ENCODE measurements at places on chromosomes 16 and 17.

DNA sequence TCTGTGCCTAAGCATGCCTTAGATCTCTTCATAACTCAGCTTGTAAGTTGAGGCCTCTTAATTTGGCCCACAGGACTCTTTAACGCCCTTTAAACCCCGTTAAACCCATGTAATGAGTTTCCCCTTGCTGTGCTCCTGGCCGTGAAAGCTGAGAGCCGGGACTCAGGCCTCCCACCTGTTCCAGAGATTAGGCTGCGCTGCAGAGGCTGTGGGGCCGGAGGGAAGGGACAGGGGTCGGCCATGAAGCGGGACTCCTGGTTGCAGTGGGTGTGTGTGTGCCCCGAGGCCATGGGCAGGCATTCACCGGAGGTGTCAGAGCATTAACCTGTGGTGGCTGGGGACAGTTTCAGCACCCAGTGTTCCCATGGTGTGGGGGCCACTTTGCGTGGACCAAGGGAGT lies 150.8 kb upstream of the IRX3 start:
- DNase-seq, result no peak

DNA sequence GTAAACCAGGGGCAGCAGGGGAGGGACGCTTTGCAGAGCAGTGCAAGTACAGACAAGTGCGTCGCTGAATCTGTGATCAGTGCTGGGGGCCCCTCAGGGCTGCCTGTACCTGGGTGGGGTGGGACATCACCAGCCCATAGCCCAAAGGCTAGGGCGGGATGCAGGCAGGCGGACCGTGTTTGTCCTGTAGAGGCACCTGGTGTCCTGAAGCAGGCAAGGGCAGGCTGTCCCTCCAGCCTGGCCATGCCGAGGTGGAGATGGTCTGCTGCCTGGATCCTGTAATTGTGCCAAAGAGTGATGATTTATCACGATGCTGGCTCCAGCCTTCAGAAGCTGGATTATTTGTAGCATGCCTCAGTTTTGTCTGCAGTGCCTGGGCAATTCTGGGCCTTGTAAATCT lies 137.9 kb upstream of the GSE1 start:
- no peak for DNase-seq

- peak; percentile 95 for DNase-seq
Measured at GRCh38 chr17:50949989-50950877, 84.1 kb upstream of the TOB1 start.

- no peak for DNase-seq
Measured at GRCh38 chr16:5647051-5647450, 549.5 kb upstream of the EEF2KMT start.

GRCh38 chr17:61943117-61943516 lies 15.3 kb upstream of the INTS2 start:
- no peak for DNase-seq

- DNase-seq, result no peak
Measured at GRCh38 chr17:54749157-54749556, 151.5 kb upstream of the TOM1L1 start.

DNA sequence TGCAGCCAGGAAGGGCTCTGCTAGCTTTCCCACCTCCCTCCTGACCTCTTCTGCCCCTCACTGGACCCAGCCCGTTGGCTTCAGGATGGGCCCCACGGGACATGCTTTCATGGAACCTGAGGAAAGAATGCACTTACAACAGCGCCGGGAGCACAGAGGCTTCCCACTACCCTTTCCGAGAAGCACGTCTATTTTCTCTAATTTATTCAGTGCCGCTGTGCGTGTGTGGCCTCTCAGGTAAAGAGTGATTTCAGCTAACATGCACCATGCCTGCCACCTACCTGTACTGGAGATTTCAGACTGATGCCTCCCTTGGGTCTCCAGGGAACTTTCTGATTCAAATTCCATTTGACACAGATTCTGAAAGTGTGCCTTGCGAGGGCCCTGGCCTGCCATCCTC lies 140.1 kb downstream of the CYLD start:
- no peak for DNase-seq

DNA sequence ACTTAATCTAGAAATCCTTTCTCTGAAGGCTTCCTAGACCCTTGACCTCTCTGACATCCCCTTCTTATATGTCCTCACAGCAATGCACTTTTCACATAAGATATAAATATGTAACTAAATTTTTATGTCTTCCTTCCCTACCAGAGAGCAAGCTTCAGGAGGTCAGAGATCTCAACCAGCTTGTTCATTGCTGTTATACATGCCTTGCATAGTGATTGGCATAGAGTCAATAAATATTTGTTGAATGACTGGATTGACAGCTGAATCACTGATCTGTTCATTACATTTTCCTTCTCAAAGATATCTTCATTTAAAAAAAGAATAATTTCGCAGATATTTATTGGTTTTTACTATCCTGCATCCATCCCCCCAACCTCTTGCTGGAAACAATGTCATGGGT lies 29.5 kb downstream of the HYDIN start:
- DNase-seq, result no peak

DNA sequence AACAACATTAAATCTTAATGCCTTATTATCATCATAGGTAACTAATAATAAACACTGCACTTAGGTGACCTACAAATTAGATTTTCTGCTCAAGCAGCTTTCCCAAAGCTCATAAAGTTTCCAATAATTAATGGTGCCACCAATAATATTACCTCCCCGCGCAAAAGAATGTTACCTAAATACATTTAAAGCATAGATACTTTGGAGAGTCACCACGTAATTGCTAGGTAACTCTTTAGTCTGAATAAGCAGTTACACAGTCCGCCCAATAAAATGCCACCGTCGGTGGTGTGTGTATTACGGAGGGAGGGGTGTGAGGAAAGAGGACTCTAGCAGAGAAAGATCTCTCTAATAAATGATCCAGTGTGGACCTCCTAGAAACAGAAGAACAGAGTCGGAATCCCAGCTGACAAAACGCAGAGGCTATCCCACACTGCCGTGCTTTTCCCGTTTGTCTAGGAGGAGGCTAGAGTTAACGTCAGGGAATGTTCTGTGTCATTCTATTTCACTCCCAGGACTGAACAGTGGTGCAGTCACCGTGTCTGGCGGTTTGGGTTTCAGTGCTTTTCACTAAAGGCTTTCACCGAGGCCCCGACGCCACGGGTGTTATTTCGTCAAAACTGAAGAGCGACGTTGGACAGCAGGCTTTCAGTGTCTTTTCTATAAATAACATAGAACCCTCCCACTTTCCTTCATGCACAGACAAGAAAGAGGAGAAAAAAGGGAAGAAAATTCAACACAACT lies 630 bp downstream of the RNFT1 start:
- DNase-seq, result peak; percentile 74

- DNase-seq, result no peak
Measured at GRCh38 chr16:14523632-14524031, 106.4 kb downstream of the PARN start.

DNA sequence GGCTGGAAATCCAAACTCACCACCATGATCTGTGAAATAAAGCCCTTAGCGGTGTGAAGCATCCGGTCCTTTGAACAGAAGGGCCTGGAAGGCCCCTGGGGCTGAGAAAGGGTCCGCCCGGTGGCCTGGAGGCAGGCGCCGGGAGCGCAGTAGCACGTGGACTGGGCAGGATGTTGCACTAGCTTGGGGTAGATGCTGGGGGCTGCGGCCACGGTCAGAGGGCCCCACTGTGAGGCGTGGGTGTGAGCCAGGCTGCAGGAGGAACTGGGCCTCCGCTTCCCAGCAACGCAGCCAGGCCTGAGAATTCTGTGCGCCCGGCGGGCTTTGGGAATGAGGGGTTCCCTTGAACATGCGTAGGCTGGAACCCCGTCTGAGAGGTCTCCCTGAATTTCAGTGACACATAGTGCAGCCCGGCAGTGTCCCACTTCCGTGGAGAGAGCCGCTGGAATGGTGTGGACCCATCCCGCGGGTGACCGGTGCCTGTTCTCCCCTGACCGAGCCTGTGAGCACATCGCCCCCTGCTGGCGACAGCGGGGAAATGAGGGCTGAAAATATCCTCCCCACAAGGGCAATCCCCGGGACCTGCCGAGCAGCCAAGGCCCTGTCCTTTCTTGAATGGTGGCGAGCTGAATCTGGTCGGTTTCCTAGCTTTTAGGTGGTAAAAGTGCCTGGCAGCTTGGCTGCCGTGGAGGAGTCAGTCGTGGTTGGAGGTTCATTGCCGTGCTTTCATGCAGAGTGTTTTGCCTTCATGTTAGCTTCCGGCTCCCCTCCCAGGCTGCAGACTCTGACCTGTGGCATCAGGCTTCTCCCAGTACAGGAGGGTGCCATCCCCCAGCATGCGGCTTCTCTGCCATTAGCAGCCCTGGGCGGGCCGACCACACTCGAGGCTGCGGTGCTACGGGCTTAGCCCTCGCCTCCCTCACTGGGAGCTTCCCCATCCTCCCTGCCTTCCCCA lies 43.8 kb downstream of the DNAJA2 start:
- DNase-seq, result peak; percentile 61

GRCh38 chr17:56113486-56113885 lies 39.8 kb upstream of the ANKFN1 start:
- DNase-seq, result no peak

GRCh38 chr16:17343028-17343427 lies 127.7 kb downstream of the XYLT1 start:
- DNase-seq, result no peak

Measured in EH (cell line).